ENCODE measurements at places on chromosomes 1 and 21.

DNA sequence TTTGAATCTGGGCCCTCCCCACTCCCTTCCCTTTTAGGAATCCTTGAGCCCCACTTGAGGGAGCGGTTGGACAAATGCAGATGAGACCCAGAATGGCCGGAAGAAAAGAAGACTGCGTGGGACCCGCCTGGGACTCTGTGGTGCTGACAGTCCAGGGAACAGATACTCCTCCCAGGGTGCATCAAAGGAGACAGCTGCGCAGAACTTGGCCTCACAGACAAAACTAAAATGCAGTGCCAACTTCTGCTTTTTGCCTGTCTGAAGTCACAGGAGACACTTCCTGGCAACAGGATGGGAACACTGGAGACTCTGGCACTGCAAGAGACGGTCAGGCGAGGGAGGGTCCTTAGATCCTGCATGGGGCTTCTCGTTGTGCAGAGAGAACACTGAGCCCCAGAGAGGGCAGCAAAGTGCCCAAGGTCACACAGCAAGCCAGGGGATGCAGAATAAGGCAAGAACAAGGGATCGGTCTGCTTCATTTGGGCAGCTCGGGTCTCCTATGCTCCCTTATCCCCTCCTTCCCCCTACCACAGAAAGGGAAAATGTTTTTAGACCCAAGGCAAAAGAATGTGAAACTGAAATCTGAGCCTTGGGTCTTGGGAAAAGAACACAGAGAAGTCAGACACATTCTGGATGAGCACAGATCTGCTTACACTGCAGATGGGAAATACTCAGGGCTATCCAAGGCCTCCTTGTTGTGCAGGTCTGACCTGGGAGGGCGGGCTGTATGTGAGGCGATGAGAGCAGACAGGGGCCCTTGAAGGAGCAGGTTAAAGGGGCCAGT, 182.4 kb downstream of the TRABD2B start:
- DNase-seq: no peak

GRCh38 chr1:22517956-22518355, 45.3 kb upstream of the EPHA8 start:
- DNase-seq: no peak

GRCh38 chr21:45260191-45260825, 27.4 kb downstream of the POFUT2 start:
- DNase-seq: no peak

DNA sequence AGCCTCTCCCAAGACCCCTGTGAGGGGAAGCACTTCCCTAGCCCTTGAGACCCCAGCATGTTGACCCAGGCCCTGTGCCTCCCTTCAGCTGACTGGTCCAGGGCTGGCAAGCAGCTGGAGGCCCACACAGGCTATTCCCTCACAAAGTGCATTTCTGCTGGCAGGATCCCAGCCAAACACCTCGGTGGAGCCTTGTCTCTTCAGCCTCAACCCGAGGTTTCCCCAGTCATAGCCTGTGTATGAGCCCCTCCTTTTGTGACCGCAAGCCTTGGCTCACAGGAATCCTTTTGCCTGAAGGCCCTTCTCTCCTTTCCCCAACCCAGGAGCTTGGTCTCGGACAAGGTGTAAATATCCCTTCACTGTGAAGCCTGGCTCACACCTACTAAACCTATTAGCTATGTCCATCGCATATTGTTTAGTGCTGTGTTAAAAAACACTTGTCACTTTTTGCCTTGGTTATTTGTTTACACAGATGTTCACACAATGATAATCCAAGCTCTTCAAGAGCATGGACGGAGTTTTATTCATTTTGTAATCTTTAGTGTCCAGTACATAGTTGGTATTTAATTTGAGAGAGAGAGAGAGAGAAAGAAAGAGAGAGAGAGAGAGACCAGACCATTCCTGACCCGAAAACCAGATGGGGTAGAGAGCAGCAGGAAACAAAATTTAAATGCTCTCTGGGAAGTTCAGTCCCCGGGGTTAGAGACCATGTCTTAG, 8.5 kb upstream of the CD247 start:
- no peak for DNase-seq

DNA sequence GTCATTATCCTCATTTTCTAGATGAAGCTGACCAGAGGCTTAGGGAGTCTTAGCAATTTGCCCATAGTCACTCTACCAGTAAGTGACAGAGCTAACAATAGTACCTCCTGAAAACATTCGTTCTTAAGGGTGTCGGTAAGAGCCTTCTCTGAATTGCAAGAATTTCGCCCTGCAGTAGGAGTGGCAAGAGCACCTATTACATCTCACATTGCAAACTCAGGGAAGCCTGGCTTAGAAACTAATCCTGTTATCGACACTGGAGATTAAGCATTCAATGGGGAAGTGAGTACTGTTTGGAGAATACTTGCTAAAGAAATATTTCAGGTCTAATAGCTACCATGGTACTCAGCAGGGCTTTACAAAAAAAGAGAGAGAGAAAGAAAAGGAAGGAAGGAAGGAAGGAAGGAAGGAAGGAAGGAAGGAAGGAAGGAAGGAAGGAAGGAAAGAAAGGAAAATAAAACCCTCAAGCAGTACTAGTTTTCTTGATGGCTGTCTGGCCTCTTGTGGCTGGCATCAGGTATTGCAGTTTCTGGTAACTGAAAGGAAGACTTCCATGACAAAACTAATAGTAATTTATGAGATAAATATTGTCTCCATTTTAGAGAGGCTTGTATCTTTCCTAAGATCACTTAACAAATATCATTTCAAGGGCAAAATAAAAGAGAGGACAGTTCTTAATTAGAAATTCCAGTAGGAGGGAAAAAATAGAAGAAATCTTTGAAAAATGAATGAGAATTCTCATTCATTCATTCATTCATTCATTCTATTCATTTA, 10.4 kb downstream of the C1orf226 start:
- no peak for DNase-seq

- no peak for DNase-seq
Observed at GRCh38 chr21:27192281-27192949, 225.5 kb upstream of the ADAMTS5 start.

DNA sequence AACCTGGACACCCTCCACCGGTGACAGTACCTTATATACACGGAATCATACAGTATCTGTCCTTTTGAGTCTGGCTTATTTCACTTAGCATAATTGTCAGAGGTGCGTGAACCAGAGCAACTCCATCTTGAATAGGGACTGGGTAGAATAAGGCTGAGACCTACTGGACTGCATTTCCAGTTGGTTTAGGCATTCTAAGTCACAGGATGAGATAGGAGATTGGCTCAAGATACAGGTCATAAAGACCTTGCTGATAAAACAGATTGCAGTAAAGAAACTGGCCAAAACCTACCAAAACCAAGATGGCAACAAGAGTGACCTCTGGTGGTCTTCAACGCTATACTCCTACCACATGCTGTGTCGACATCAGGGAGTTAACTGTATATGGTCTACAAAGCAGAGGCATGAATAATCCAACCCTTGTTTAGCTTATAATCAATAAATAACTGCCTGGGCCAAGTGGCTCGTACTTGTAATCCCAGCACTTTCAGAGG, 1.4 kb upstream of the FDPS start:
- no peak for DNase-seq

GRCh38 chr1:188237573-188238348, 1409.0 kb downstream of the PLA2G4A start:
- DNase-seq: no peak

DNA sequence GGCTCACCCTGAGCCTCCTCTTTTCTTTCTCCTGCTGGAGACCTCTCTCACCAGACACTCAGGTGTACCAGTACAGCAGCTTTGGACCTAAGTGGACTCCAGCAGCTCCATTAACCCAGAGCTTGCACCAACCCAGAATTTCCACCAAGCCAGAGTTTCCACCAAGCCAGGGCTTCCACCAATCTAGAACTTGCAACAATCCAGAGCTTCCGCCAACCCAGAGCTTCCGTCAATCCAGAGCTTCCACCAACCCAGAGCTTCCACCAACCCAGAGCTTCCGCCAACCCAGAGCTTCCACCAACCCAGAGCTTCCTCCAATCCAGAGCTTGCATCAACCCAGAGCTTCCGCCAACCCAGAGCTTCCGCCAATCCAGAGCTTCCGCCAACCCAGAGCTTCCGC, 23.2 kb downstream of the CRYAA start:
- DNase-seq: no peak

DNA sequence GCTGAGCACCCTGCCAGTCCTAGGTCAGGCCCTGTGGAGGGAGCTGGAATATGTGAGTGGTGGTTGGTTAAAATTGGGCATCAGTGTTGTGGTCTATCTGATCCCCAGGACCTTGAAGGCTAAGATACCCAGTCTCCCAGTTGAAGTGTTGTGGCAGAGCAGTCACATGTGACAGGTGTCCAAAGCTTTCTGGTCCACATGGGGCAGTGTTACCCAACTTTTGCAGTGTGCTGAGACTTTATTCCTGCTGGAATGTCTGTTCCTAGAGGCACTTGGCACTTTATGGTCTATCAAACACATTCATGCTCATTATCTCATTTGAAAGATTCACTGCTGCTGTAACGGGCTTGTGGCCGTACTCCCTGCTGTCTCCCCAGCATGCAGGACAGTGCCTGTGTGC, 21.0 kb upstream of the LORICRIN start:
- no peak for DNase-seq

DNA sequence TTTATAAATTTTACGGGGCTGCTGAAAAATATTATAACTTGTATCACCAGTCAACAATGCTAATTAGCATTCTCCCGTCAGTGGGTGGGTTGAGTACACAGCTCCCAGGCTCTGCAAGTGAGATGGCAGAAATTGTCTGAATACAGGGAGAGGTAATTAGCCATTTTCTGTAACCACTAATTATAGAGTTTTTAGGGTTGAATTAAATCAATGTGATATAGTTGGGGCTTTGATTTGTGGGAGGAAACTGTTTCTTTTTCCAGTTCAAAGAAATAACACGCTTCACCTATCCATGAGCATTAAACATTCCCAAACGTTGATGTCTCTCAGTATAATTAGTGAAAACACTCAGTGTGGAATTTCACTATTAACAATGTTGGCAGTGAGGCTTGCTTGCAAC, 1.5 kb downstream of the VANGL1 start:
- DNase-seq: no peak

GRCh38 chr1:54052431-54052933, 522 bp downstream of the TMEM59 start:
- DNase-seq: peak; percentile 17

- no peak for DNase-seq
Observed at GRCh38 chr1:76939050-76939816, 72.0 kb downstream of the ST6GALNAC5 start.

GRCh38 chr1:14999441-14999840, 154.1 kb upstream of the TMEM51 start:
- no peak for DNase-seq

DNA sequence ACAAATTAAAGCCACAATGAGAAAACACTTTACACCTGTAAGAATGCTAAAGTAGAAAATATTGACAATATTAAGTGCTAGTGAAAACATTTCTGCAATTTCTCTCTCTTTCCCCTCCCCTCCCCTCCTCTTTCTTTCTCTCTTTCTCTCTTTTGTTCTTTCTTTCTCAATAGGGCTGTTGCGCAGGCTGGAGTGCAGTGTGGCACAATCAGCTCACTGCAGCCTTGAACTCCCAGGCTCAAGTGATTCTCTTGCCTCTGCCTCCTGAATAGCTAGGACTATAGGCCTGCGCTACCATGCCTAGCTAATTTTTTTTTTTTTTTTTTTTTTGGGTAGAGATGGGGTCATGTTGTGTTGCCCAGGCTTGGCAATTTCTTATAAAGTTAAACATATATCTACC, 5.9 kb upstream of the SHISAL2A start:
- DNase-seq: no peak

GRCh38 chr1:19402031-19402813, 83.1 kb downstream of the CAPZB start:
- no peak for DNase-seq

GRCh38 chr21:17613242-17613676, 558 bp upstream of the BTG3 start:
- no peak for DNase-seq

DNA sequence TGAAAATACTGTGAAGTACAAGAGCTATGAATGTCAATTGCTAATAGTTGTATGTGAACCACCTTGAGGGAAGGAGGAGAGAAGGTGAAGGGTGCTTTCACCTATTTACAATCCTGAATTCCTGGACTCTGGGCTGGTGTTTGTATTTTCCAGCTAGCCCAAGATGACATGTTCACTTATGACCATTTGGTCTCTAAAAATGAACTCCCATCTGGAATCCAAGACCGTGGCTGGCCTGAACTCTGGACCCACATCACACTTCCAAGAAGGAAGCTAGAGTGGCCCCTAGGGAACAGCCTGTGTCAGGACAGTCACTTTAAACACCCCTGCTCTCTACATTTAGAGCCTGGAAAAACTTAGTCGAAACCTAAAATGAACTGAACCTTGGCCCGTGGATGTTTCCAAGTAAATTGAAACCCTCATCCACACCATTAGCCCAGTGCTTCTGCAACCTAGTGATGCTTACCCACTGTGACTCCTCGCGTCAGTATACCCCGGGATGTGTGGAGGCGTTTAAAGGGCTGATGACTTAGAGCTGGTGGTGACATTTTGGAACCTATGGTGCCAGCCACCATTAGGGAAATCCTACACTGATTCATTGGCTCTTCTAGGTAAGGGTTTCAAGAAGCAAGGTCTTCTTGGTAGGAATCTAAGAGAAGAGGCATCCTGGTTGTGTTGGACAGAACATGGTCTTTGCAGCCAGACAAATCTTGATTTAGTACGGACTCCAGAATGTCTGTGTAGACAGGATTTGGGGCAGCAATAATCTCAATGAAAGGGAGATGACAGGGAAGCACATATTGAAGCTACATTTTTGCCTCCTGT, 171.5 kb upstream of the IRF2BP2 start:
- no peak for DNase-seq

All from activated naive CD4-positive, alpha-beta T cell treated with anti-CD3 and anti-CD28 coated beads, Interleukin-2, amount 50 U/mL, for 16 hours (primary cell).